NCI-H748 treated with DMSO at 0.1 percent for 48 hours (cell line): ENCODE measurements at places on chromosomes 7 and 10.

GRCh38 chr10:124248056-124249045 lies 155.0 kb upstream of the CHST15 start:
- no peak for DNase-seq

DNA sequence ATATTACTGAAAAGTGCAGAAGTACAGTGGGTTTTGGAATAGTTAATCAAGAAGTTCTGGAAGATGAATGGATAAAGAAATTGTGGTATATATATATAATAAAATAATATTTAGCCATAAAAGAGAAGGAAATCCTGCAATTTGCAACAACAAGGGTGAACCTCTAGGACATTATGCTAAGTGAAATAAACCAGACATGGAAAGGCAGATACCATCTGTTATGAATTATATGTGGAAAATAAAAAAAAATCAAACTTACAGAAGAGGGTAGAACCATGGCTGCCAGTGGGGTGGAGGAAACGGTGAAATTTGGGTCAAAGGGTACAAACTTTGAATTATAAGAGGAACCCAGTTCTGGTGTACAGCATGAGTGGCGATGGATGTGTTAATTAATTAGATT lies 162.6 kb downstream of the BICC1 start:
- no peak for DNase-seq

DNA sequence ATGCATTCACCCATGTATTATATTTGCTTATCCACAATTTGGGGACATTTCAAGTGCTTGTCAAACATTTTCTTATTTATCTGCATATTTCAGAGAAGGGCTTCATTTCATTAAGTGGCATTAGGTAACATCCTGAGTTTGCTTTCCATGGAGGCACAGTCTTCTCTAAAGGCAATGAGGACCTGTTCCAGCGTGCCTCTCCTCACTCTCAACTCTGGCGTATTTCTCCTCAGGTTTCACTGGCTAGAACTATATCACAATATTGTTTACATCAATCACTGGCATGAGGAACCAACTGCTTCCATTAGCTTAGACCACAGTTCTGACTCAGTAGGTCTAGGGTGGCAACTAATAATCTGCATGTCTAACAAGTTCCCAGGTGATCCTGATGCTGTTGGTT lies 177.2 kb downstream of the TAX1BP1 start:
- no peak for DNase-seq

GRCh38 chr10:93095225-93095624 lies 21.5 kb downstream of the CYP26A1 start:
- no peak for DNase-seq

GRCh38 chr10:3167611-3168330 lies 4.8 kb downstream of the PITRM1 start:
- DNase-seq = no peak

- no peak for DNase-seq
Measured at GRCh38 chr7:5594616-5595544, 171.2 kb upstream of the TNRC18 start.

DNA sequence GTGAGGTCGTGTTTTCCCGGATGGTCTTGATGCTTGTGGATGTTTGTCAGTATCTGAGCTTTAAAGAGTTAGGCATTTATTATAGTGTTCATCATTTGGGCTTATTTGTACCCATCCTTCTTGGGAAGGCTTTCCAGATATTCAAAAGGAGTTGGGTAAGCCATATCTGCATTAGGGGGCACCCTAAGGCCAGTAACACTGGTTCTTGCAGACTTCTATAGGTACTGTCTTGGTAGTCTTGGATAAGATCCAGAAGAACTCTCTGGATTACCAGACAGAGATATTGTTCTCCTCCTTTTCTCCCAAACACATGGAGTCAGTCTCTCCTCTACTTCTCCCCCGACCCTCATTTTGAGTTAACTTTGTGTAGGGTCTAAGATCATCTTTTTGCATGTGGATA lies 92.8 kb downstream of the SDK1 start:
- no peak for DNase-seq

DNA sequence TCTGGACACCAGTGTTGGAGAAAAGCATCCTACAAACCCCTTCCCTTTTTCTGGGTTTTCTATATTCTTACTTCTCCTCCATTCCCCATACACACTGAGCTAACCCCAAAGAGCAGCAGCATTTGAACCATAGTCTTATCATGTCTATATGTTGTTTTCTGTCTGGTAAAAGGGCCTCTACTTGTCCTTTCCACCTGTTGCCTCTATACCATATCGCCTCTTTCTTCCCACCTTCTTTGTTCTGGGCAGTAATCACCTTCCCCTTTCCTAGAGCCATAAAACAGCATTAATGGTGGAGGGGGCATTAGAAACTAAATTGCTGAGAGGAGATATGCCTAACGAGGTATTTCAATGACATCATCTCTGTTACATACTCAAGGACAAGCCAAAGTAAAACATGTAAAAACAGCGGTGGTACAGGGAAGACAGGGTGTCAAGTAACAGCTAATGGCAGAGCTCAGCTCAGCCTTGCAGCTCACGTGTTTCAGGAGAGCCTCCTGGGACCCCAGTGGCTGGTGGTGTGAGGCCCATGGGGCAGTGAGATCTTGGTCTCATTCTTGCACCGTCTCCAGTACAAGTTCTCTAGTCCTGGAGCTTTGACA lies 20.6 kb downstream of the NPY start:
- DNase-seq = no peak

DNA sequence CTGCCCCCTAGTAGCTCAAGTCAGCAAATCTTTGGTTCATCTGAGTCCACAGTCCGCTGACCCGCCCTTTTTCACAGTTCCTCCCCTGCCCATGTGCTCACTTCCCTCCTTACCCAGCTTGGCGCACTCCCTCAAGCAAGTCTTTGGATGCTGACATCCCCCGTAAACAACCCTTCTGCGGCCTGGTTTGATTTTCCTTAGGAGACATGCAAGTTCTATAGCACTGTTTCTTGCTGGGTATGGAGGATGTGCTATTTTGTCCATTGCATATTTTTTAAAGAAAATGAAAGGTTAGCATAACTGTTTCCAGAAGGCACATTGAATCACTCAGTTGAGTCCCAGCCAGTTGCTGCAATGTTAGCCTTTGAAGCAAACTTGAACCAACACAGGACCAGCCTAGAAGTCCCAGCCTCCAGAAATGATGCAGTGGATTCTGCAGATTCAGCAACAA lies 38.2 kb downstream of the HTRA1 start:
- DNase-seq = no peak

GRCh38 chr10:124020981-124021815 lies 72.2 kb downstream of the CHST15 start:
- peak; percentile 14 for DNase-seq

GRCh38 chr7:117281562-117281961 lies 41.3 kb downstream of the WNT2 start:
- DNase-seq = no peak

GRCh38 chr10:8224591-8224990 lies 170.1 kb downstream of the GATA3 start:
- no peak for DNase-seq

GRCh38 chr10:54797636-54798321 lies 3.3 kb downstream of the PCDH15 start:
- no peak for DNase-seq

GRCh38 chr10:90136731-90137316 lies 435.4 kb downstream of the KIF20B start:
- DNase-seq = no peak

DNA sequence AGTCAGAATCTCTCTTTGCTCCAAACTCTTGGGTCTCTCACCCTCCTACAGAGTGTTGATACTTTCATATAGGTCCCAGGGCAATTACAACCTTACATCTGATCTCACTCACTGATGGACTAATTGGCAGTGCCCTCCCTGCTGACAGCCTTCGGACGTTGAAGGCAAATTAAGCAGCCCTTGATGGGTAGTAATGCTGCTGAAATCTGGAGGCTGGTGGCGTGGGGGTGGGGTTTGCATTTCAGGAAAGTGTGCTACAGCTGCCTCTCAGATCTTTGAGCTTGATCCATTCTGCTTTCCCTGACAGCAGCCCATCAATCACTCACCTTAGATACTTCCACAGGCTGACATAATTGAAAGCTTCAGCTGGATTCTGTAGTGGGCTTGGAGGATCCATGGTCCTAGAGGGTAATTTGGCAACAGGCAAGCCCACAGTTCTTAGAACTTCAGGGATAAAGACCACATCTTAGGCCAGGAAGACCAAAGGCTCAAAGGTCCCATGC lies 349.1 kb upstream of the PODXL start:
- DNase-seq = no peak

DNA sequence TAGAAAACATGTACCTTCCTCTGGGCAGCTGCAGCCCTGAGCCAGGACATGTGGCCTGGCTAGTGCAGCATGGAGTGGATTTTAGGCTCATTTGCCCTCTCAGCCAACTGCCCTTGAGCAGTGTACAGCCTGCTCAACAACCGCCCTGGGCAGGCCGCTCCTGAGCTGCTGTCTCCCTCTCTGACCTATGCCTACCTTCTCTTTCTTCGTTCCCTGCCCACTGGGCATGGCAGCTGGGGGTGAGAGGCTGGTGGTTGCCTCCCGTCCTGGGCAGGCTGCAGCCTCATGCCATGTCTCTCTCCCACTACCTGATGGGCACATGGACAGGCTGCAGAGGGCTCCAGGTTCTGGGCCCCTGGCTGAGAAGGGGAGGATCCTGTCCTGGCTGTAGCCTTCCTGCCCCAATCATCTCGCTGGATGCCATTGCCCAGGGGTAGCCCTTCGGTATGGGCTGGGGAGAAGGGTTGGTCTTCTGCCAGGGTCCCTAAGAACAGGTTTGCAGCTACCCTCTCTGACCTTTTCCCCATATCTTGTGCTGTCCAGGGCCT lies 97.3 kb downstream of the NEURL1 start:
- DNase-seq = no peak

DNA sequence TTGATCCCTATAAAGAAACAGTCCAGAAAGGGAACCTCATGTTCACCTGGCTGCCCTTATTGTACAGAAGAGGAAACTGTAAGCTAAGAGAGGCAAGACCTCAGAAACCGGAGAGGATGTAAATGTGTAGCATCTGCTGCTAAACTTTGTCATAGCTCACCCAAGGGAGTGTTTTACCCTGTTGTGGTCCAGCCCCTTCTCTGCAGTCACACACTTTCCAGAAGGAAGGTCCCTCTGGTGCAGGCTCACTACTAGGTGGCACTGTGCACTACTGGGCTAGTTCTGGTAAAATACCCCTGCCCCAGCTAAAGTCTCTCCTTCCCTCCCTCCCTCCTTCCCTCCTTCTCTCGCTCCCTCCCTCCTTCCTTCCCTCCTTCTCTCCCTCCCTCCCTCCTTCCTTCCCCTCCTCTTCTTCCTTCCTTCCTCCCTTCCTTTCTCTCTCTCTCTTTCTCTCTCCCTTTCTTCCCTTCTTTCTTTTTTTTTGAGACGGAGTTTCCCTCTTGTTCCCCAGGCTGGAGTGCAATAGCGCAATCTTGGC lies 42.5 kb upstream of the LCOR start:
- DNase-seq = no peak

DNA sequence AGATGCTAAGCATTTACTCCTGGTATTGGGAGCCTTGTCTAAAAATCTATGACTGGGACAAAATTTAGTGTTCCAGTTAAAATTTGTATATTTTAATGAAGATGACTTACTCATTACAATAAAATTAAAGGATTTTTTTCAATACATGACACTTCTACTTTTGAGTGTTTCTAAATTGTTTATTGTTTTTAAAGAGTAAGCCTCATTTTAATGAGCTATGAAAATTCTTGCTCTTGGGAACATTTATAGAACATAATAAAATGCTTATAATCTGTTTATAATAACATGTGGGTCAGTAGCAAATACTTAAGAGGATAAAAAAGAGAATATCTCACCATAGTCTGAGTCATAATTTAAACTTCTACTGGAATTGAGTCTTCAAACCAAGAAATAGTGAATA lies 149.5 kb downstream of the PLCE1 start:
- DNase-seq = no peak

GRCh38 chr7:137919987-137920386 lies 73.2 kb upstream of the DGKI start:
- no peak for DNase-seq

DNA sequence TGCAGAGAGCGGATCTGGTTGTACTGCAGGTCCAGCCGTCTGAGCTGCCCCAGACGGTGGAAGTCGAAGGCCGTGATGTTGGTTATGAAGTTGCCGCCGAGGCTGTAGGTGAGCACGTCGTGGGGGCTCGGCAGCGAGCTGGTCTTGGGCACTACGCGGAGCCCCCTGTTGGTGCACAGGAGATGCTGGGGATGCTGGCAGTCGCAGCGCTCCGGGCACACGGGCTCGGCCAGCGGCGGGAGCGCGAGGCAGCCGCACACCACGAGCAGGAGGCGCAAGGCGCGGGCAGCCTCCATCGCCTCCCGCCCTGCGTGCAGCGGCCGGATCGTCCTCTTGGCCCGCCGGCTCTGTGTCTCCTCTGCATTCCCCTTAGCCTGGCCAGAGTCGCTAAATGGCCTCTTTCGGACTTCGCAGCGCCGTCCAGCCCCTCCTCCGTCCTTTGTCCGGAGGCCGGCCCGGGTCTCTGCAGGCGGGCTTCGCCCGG lies 337 bp downstream of the TRIL start:
- DNase-seq = peak; percentile 37

DNA sequence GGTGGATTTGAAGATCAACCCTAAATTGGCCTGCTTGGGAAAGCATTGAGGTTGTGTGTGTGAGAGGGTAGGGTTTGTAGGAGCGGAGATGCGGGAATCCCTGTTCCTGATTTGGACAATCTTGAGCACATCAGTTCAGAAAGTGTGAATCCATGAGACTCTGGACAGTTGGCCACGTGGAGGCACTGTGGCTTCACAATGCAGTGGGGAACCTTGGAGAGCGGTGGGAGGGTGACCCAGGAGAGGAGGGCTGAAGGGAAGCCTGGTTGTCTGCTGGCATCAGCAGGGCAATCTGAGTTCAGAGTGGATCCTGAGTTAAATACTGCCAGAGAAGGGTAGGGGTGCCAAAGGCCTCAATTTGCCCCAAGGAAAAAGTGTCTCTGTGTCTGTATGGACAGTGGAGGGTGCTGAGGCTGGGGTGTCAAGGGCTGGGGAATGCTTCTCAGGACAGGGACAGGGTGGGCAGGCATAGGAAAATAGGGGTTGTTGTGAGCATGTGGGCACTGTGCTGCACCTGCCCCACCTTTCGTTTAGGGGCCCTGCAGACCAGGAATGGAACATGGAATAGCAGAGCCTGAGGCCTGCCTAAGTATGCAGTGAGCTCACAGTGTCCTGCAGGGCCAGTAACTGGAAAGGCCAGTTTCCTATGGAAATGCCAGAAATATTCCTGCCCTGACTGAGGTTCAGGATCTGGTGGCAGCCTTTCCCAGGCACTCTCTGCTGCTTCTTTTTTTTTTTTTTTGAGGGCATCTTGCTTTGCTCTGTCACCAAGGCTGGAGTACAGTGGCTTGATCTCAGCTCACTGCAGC lies 162.9 kb upstream of the PRSS58 start:
- no peak for DNase-seq

DNA sequence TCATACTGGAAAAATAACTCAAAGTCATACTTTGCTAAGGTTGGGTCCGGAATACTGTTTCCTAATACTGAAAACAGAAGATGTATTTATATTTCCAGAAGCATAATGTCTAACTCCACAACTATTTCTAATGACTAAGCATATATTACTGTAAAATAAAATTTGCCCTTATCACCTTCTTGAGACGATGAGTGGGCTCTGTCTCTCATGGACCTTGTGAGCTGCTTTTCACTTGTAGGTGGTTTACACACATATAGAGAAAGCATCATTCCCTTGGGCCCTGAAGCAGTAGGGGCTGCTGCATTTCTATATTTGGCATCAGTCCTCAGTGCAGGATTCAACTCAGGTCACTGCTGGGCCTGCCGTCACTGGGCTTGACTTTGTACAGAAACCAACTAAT lies 10.7 kb upstream of the FAM13C start:
- DNase-seq = no peak

- DNase-seq = no peak
Measured at GRCh38 chr10:6023661-6024333, 38.4 kb downstream of the IL2RA start.
